Endothelial cell of umbilical vein (primary cell): ENCODE measurements at places on chromosomes 1 and 21. TPM values are rescaled to one million over a fixed set of nuclear protein-coding genes. Genes with fewer than 3 reads are reported as not detected.
A peak's percentile ranks its signal among the peaks of the same experiment; 100 is the strongest.

SPRR2G gene
- not detected in 2 replicates for total RNA-seq

- no peak overlapping the region for H3K27ac ChIP-seq
- no peak overlapping the region for H3K4me3 ChIP-seq
- H3K36me3 ChIP-seq, result no peaks in the 10 kb centered on the region
- H3K27me3 ChIP-seq, result no peaks in the 10 kb centered on the region
- DNase-seq, result no peak
Measured at GRCh38 chr1:10601342-10602070, 126.8 kb downstream of the PEX14 start.

DNA sequence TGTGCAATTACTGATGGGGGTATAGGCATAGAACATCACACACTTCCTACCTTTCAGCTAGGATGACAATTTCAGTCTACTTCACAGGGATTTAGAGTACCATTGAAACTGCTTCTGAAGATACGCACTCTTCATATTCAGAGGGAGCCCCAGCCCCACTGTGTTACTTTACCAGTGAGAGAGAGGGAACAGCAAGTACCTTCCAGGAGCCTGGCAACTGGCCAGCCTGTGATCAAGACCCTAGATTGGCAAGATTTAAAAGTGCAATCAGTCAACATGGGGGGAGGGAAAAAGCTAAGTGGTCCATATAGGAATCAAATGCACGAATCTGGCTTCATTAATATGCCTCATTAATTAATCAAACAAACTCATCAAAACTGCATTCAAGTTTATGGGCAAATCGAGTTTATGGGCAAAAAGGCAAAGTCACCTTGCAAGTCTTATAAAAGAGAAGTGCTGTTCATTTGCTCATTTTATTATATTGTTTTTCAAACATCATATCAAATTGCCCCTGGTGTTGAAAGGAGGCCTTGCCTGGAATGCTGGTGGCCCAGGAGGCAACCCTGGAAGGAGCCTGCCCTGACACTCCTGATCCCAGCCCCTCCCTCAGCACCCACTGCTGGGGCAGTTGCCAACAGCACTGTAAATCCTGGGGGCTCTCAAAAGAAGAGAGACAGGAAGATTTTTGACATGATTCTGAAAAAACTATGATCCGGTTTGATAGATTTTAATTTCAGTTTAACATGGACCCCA is 184.9 kb upstream of the DPT start:
- H3K4me1 ChIP-seq, result peaks cover 2% of the 10 kb centered on the region
- DNase-seq, result no peak
- no peaks in the 10 kb centered on the region for H3K36me3 ChIP-seq
- H3K4me3 ChIP-seq, result no peak overlapping the region

SPRR1B gene
- total RNA-seq, result not detected in 2 replicates

- H3K4me3 ChIP-seq, result peak overlapping the region; percentile 93
- peaks cover 4% of the 10 kb centered on the region for H3K36me3 ChIP-seq
- DNase-seq, result peak; percentile 36
- peak overlapping the region; percentile 73 for H3K27ac ChIP-seq
- H3K4me1 ChIP-seq, result peaks cover 27% of the 10 kb centered on the region
- H3K27me3 ChIP-seq, result no peaks in the 10 kb centered on the region
Measured at GRCh38 chr1:67429011-67429527, 1.1 kb downstream of the SERBP1 start.

CLEC20A gene
- not detected in 2 replicates for total RNA-seq

CCDC27 gene
- not detected in 2 replicates for total RNA-seq

DNA sequence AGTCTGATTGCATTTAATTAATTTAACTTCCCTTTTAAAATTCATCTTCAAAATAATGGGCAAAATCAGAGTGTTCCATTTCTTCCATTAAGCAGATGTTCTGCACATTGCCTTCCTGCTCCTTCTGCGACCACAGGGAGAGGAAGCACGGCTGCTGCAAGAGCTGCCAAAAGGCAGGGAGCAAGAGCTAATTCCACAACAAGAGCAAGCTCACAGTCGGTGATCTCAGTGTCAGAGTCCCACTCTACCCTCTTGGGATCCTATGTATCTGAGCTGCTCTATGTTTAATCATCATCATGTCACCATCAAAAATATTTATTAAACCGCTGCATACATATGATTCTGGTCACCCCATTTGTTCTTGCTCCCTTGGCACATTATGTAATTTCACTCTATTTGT is 255.3 kb upstream of the CAMK1G start:
- no peak overlapping the region for H3K4me3 ChIP-seq
- no peak for DNase-seq
- no peaks in the 10 kb centered on the region for H3K36me3 ChIP-seq
- H3K4me1 ChIP-seq, result no peaks in the 10 kb centered on the region
- no peak overlapping the region for H3K27ac ChIP-seq

FUCA1 gene
- total RNA-seq, result 4.3 and 4.9 TPM in 2 replicates

DNA sequence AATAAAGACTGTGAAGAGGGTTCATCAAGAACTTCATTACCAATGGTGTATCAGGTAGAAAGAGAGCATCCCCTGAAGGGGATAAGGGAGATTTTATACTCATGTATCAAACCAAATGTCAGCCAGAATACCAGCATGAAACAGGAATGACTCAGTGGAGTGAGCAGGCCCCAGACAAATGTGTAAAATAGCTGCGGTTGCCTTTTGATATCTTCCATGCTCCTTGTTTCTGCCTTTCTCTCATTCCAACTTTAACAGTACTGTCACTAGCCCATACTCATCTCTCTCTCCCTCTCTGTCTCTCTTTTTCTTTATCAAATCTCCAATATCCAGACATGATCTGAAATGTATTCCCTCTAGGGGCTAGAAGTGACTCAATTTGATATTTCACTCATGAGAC is 47.8 kb downstream of the GPR88 start:
- H3K36me3 ChIP-seq, result no peaks in the 10 kb centered on the region
- no peak for DNase-seq
- H3K4me3 ChIP-seq, result no peak overlapping the region
- no peak overlapping the region for H3K27ac ChIP-seq

GRCh38 chr1:215292932-215293331 is 210.4 kb downstream of the KCNK2 start:
- H3K4me3 ChIP-seq, result no peak overlapping the region
- no peaks in the 10 kb centered on the region for H3K4me1 ChIP-seq
- no peak for DNase-seq
- no peak overlapping the region for H3K27ac ChIP-seq

RBBP5 gene
- total RNA-seq, result 14.2 and 15.6 TPM in 2 replicates

- H3K4me1 ChIP-seq, result peaks cover 44% of the 10 kb centered on the region
- H3K4me3 ChIP-seq, result no peak overlapping the region
- no peak for DNase-seq
- H3K36me3 ChIP-seq, result no peaks in the 10 kb centered on the region
Measured at GRCh38 chr1:111735321-111735720, 3.9 kb downstream of the INKA2 start.

DNA sequence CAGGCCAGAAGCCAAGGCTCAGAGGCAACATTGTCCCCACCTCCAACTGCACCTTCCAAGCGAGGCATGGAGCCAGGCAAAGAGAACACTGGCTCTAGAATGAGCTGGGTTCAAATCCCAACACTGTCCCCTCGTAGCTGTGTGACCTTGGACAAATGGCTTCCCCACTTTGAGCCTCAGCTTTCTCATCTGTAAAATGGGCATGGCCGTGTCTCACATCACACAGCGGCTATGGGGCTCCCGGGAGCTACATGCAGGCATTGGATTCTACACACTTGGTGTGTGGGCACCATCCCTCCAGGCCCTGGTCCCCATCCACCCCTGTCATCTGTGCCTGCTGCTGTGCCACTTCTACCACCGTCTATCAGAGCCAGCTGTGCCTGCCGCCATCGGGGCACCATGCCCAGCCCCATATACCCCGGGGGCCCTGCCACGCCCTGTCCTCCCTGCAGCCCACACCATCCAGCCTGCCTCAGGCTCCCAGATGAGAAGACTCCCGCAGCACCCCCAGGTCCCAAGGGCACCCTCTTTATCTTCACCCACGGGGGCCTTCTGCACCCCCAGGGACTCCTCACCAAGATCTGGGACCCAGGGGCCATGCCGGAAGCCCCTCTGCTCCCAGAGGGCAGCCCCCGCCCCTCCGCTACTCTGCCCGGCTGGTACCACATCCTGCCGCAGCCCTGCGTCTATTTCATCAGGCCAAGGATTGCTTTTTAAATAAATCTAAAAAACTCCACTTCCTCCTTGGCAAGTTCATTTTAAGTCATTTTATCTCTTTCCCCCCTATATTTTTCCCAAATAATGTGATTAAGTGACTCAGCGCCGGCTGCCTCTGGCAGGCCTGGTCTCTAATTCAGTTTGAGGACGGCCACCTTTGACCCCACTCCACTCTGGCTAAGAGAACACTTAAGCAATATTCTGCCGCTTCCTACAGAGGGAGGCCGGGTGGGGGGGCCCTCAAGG is 107.8 kb upstream of the TARDBP start:
- no peak for DNase-seq
- H3K36me3 ChIP-seq, result no peaks in the 10 kb centered on the region
- no peak overlapping the region for H3K27ac ChIP-seq

DNA sequence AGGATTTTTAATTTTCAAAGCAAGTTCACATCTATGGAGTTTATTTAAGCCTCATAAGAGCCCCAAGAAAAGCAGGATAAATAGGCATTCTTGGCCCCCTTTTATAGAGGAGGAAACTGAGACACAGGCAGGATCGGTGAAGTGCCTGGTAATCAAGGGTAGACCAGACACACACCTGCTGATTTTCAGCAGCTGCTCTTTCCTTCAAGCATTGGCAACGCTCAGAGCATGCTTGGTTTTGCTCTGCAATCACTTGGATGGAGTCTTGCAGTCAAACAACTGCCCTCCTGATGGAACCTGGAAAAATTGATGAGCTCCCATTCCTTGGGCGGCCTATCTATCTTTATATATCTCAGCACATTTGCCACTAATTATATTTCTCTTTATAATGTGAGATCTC is 478.9 kb upstream of the CAMK1G start:
- H3K27me3 ChIP-seq, result peaks cover 1% of the 10 kb centered on the region
- no peak overlapping the region for H3K27ac ChIP-seq
- no peaks in the 10 kb centered on the region for H3K36me3 ChIP-seq
- H3K4me3 ChIP-seq, result no peak overlapping the region

SLC35F3 gene
- total RNA-seq, result not detected in 2 replicates

DNA sequence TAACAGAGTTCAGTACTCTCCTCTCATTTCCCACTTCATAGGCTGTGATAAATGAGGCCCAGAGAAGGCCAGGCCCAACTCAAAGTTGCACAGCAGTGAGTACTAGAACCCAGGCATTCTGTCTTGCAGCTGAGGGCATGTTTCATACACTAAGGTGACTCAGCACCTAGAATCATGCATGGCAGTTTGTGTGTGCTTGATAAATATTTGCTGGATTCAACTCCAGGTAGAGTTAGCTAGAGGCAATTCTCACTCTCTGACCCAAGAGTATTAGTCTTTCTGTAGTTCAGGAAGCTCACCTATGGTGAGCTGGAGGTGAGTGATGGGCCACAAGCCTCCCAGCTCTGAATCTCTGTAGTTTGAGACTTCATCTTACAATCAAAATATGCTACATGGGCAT is 10.7 kb downstream of the NKAIN1 start:
- no peaks in the 10 kb centered on the region for H3K27me3 ChIP-seq
- no peaks in the 10 kb centered on the region for H3K36me3 ChIP-seq
- no peak overlapping the region for H3K27ac ChIP-seq
- H3K4me1 ChIP-seq, result no peaks in the 10 kb centered on the region
- DNase-seq, result no peak

- no peak overlapping the region for H3K27ac ChIP-seq
- H3K4me3 ChIP-seq, result no peak overlapping the region
- H3K27me3 ChIP-seq, result no peaks in the 10 kb centered on the region
- no peaks in the 10 kb centered on the region for H3K4me1 ChIP-seq
- peaks cover 16% of the 10 kb centered on the region for H3K36me3 ChIP-seq
- no peak for DNase-seq
Measured at GRCh38 chr1:198845851-198846250, 207.0 kb downstream of the PTPRC start.

RORC gene
- total RNA-seq, result not detected in 2 replicates

DNA sequence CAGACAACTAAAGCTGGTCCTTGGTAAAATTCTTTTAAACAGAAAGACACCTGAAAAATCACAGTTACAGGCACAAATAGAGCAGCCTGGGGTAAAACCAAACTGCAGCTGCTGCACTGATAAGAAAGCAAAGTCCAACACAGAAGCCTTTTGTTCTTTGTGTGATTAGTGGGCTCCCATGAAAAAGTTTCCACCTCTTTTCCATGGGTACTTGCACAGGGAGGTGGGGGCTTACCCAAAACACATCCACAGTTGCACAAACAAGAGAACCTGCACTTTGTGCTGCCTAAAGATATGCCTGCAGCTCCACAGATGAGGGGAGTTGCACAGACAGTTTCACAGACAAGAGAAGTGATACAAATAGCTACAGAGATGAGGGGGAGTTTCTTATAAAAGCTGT is 106.7 kb upstream of the SLC5A9 start:
- DNase-seq, result no peak
- no peaks in the 10 kb centered on the region for H3K27me3 ChIP-seq
- no peaks in the 10 kb centered on the region for H3K36me3 ChIP-seq
- H3K4me1 ChIP-seq, result no peaks in the 10 kb centered on the region
- no peak overlapping the region for H3K27ac ChIP-seq
- no peak overlapping the region for H3K4me3 ChIP-seq

DNALI1 gene
- total RNA-seq, result 6.2 and 8.1 TPM in 2 replicates

DNA sequence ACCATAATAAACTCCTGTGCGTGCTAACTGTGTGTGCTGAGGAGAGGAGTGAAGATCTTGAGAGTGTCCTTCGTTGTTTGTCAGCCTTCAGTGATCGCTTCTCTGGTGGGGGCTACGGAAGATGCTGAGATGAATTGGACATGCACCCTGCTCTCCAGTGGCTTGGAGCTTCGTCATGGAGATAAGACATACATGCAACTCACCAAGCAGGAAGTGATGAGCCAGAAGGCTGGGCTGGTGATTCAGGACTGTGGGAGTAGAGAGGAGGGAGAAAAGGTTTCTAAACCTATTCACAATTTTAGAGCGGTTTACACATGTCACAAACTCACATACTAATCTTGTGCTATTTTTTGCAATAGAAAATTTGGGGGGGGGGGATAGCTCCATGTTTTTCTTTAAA is 128.9 kb upstream of the ADAR start:
- no peak overlapping the region for H3K4me3 ChIP-seq
- H3K4me1 ChIP-seq, result peaks cover 8% of the 10 kb centered on the region
- peaks cover 26% of the 10 kb centered on the region for H3K27me3 ChIP-seq
- no peak overlapping the region for H3K27ac ChIP-seq
- no peak for DNase-seq
